ENCODE measurements at places on chromosomes 3 and 15.

- DNase-seq = no peak
Measured at GRCh38 chr3:25945836-25946235, 155.9 kb downstream of the OXSM start.

DNA sequence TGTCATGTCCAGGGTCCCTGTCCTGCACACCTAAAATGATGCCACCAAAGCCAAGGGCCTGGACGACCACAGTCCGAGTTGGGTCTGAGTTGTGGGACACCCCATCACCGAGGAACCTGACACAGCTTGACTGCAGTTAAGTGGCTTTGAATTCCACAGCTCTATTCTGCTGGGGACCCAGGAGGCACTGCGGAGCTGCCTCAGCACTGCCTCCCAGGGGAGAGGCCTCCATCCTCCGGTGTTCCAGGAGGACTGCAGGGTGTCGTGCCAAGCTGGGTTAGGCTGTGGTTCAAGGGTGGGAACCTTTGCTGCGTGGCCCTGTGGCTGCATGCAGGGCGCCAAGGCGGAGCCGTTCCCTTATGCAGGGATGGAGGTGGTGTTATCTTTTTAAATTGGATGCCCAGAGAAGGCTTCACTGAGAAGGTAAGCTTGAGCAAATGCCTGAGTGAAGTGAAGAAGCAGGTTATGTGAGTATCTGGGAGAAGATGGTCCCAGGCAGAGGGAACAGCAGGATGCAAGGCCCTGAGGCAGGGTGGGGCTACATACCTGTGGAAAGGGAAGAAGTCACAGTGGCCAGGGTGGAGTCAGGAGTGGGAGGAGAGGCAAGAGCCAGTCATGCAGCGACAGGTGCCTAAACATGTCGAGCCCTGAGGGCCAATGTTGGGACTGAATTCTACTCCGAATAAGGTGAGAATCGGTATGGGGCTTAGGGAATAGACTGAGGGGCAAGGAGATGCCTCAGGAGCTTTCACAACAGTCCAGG is 144.8 kb downstream of the TPRA1 start:
- no peak for DNase-seq

DNA sequence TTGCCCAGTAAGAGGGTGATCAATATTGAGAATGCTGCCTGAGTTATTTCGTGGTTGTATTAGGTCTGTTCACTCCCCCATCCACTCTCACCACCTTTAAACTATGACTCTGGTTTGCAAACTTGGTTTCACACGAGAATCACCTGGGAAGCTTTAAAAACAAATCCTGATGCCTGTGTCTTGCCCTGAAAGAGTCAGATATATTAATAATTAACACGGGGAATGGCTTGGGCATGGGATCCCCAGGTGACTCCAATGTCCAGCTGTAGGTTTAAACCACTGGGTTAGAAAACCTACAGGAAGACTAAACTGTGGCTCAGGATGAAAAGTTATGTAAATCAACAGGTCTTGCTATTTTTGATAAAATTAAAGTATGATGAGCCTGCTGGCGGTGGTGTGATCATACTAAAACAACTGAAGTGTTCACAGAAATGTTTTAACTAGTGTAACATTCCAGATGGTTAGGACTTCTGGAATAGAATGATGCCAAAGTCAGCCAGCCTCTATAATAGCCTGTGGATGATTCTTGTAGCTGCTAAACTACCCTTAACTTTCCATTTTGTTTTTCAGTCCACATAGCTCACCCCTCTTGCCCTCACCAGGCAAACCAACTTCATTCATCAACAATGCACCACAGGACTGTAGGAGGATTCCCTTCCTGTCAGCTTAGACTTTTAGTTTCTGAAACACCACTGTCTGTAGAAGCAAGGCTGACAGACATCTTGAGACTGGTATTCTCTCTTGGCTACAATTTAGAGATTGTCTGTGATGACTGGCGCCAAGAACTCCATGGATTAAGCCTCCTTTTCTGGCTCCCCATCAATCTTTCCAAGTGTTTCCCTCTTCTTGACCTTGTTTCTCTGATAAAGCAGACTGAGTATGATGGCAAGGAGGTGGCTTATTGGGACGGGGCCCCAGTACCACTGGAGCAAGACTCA is 119.1 kb upstream of the ADAMTS9 start:
- DNase-seq = no peak

GRCh38 chr3:68861521-68861920 is 70.8 kb downstream of the TAFA4 start:
- no peak for DNase-seq

- DNase-seq = no peak
Measured at GRCh38 chr3:50573566-50574443, 4.5 kb downstream of the HEMK1 start.

Data from muscle of back (tissue), 13 donors.